Hippocampal formation (tissue), 2 donors: ENCODE measurements at places on chromosomes 6 and 20.

- DNase-seq = no peak
Observed at GRCh38 chr6:19802656-19803055, 34.5 kb upstream of the ID4 start.

GRCh38 chr6:123888771-123889513, 85.3 kb downstream of the NKAIN2 start:
- no peak for DNase-seq

GRCh38 chr6:88867841-88868731, 95.3 kb downstream of the RNGTT start:
- DNase-seq = no peak

- DNase-seq = no peak
Observed at GRCh38 chr6:53066077-53066417, 843 bp downstream of the FBXO9 start.

- DNase-seq = no peak
Observed at GRCh38 chr20:4795394-4795793, 73.7 kb downstream of the PRND start.

- peak; percentile 5 for DNase-seq
Observed at GRCh38 chr20:55649254-55649653, 356.1 kb downstream of the CBLN4 start.
